ENCODE measurements at places on chromosomes 16 and 17.
A peak's percentile ranks its signal among the peaks of the same experiment; 100 is the strongest.

- peak; percentile 78 for DNase-seq
Observed at GRCh38 chr16:715477-716199, 720 bp downstream of the METRN start.

GRCh38 chr16:15494236-15494635, 59.8 kb downstream of the BMERB1 start:
- no peak for DNase-seq

DNA sequence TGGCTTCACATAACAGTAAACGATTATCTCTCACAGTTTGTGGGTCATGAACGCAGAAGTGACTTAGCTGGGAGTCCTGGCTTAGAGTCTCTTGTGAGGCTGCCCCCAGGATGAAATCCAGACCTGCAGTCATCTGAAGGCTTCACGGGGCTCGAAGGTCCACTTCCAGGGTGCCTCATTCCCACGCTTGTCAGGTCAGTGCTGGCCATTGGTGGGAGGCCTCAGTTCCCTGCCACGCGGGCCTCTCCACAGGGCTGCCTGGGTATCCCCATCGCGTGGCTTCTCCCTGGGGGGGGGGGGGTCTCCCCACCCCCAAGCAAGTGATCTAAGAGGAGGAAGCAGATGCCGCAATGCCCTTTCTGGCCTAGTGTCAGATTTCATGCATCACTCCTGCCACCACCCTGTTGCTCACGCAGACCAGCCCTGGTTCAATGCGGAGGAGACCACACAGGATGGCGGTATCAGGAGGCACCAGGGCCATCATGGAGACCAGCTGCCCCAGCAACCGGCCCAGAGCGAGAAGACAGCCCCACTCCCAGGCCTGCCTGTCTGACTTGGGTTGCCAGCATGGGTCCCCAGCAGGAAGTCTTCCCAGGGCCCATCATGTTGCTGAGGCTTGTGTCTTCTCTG, 77.3 kb upstream of the CDH5 start:
- no peak for DNase-seq

GRCh38 chr16:35908942-35909341, 2449.5 kb downstream of the TP53TG3F start:
- no peak for DNase-seq

- no peak for DNase-seq
Observed at GRCh38 chr16:4749700-4750257, 15.4 kb downstream of the DNAAF8 start.

- no peak for DNase-seq
Observed at GRCh38 chr17:9090641-9091096, 69.4 kb downstream of the NTN1 start.

GRCh38 chr17:37610971-37611370, 1.8 kb upstream of the SYNRG start:
- DNase-seq: no peak

DNA sequence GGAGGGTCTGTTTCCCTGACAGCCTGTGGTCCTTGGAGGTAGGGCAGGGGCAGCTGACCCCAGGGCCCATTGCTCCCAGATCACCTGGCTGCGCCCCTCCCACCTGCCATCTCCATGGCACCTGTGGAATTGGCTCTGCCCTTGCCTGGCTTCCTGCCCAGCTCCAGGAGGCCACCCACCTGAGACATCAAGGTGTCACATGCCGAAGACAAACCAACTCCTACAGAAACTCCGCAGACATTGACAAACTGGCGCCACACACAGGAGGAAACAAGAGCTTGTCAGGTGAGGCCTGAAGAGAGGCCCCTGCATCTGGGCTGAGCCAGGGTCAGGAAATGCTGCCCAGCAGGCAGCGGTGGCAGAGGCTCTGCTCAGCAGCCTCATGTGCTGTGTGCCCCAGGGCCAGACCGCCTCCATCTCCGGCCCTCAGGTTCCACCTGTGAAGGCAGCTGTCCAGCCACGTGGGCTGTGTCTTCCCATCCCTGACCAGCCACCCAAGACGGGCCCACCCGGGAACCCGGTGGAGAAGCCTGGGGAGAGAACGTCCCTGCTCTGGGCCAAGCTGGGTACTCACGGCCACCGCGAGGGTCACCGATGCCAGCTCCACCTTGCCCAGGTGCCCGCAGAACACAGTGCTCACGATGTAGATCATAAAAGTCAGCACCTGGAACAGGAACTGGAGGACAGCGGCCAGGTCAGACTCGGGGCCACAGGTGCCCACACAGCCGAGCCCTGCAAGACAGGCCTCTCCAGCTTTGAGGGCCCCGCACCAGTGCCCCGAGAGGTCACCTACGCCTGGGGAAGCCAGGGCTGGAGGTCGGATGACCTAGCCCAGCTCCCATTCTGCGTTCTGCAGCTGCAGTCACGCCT, 1.6 kb downstream of the SLC47A2 start:
- DNase-seq: no peak

DNA sequence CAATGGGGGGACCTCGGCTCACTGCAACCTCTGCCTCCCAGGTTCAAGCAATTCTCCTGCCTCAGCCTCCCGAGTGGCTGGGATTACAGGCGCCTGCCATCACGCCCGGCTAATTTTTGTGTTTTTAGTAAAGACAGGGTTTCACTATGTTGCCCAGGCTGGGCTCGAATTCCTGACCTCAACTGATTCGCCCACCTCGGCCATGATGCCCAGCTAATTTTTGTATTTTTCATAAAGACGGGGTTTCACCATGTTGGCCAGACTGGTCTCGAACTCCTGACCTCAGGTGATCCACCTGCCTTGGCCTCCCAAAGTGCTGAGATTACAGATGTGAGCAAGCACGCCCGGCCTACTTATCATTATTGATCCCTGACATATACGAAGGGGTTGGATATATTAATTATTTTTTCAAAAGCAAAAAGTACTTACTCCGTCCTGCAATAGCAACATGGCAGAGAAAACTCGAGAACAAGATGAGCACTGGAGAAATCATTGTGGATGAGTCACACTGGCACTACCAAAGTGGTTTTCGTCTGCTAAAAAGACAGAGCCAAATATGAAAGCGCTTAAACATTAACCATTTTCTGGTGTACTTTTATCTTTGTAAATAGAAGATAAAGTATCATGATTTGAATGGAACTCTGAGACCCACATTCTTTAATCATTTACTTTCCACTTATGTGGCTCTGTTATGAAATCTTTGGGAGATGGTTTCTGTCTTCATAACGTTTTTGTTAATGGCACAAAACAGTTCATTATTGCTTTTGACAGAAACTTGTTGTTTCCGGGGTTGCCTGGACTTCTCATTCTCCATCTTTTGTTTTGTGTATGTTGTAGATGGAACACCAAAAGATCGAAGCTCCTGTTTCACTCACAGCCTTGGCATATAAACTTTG, at the start of gene APOH:
Gene APOH, minus strand, starts transcription at position 529 of the 896 bp plus-strand sequence. Its CDS starts 36 bp downstream, at position 493.
- no peak for DNase-seq

DNA sequence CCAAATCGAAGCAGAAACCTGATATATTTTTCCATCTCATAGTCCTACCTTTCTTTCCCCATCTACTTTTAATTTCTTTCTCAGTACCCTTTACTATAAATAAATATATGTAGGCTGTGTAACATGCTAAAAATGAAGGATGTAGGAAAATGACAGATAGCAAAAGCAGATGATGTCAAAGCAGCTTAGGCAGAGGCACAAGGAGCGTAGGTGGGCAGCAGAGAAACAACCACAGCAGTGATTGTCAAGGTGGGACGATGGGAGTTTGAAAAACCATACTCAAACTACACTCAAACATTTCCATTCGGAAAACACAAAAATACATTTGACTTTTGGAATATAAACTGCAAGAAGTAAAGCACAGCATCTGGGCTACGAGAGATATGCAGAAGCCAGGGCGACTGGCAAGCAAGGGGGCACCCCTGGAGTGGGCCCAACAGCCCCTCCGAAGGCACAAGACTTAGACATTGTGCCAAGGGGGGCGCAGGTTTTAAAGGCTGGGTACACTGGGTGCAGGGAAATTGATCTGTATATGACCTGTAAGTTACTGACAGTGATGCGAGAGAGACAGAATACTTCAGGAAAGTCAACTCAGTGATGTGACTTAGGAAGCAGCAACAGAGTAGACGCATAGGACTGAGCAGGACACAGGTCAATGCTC, 31.1 kb downstream of the SNN start:
- DNase-seq: no peak

DNA sequence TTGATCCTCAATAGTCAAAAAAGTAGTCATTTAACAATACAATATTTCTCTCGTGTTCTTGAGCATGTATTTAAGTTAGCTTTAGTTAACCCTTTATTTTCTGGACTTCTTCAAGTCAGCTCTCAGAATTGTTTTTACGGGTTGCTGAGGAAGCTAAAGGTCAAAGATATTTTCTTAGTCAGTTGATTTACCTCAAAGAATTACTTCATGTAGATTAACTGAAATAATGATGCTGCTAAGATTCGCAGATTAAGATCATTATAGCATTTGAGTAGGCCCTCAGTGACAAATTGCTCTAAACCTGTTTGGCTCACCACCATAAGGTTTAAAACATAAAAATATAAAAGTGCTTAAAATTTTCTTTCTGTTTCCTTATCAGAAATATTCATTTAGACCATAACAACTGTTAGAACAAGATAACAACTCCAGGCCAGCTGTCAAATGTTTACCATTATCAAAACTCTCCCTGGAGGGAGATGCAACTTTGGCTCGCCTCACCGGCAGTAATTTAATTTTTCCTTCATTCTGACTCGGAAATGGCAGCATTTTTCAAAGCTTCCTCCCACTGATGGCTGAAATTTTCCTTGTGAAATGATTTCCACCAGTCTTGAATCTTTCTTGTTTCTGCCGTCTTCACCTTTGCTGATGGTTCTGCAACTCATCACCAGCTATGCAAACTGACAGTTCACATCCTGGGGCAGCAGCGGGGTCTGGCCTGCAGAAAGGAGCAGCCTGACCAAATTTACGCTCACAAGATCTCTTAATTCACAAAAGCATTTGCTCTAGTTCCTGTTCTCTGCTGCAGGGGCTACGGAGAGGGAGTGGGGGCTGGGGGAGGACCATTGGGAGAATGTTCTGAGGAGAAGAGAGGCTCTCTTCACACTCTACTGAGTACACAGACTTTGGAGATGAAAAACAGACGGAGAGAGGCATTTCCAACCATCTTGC, 254.8 kb upstream of the TBX2 start:
- no peak for DNase-seq

DNA sequence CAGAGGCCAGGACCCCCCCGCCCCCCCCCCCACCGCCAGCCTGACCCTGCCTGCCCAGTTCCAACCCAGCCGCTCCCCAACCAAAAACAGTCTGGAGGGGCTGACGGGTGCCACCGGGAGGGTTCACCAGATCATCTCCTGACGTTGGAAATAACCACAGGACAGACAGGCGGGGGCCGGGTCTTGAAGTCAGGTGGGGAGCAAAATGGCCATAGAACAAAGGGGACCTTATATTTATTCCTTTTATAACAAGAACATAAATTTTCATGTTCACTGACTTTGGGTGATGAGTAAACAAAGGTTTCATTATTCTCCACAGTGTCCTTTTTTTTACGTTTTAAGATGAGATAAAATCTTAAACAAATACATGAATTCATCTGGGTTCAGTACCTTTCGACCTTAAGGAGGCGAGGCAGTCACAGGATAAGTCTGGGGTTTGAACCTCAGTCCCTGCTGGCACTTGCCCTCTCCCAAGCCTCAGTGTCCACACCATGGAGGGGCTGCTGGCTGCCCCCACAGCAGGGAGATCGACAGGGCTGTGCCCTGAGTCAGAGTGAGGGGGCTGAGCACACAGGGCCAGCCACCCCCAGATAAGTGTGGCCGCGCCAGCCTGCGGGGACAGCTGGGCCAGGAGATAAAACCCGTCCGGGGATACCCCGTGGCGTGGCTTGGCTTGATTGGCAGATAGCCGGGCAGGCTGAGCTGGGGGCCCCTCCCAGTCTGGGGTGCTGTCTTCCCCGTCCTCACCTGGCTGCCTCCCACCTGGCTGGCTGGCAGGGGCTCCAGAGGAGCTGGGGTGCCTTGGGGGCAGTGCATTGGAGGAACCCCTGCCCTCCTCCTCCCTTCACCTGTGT, 15.0 kb downstream of the SLC7A5 start:
- DNase-seq: no peak

DNA sequence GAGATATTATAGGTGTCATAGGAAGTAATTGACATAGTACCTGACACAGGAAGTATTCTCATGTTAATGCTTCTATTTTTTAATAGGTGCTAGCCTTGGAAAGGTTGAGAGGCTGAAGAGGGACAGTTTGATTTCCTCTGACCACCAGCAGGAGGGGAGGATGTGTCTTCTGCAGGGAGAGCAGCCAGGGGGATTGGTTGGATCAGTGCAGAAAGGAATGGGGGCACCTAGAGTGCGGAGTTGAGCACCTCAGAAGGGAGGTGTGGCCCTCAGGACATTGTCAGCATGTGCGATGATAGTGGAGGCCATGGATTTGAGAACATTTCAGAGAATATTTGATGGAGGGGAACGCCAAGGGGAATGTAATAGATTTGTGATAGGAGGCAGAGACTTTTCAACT, 23.4 kb downstream of the HAPSTR1 start:
- no peak for DNase-seq

DNA sequence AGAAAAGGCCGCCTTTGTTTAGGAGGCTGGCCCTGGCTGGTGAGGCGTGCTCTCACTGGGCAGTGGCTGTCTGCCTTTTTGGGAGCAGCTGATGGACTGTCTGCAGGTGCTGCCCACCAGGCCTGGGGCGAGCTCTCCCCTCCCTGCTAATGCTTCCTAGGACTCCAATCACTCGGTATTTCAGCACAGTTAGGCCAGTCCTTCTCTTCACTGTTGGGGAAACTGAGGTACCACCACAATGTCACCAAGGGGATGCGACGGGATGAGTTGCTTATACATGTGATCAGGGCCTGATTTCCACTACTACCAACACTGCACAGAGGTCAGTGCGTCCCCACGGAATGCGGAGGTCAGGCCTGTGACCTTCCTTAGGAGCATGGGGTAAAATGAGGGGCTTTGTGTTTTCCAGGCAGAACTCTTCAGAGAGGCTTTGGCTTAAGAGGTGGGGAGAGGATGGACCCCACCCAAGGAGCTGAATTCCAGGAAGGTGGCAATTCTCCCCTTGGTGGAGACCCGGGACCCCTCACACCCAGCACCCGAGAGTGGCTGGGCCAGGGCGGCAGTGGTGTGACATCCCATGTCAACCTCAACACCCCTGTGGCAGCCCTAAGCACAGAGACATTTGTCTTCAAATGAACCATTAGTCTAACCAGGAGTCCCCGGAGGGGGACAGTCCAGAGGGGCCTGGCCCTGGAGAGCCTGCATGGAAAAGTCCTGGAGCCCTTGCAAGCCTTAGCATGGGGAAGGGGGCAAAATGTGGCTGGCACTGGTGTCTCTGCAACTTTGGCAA, 86.4 kb downstream of the N4BP1 start:
- no peak for DNase-seq

GRCh38 chr16:57394444-57394843, 10.1 kb upstream of the CCL17 start:
- no peak for DNase-seq

DNA sequence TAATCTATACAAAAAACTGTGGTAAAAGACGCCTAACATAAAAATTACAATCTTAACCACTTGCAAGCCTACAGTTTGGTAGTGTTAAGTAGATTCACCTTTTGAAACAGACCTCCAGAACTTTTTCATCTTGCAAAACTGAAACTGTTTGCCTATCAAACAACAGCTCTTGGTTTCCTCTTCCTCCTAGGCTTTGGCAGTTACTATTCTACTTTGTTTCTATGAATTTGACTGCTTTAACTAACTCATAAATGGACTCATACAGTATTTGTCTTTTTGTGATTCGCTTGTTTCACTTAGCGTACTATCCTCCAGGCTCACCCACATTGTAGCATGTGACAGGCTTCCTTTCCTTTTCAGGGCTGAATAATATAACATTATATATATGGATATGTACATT, 97.0 kb downstream of the PRKCA start:
- no peak for DNase-seq
